ENCODE measurements at places on chromosomes 13 and 19.
A peak's percentile ranks its signal among the peaks of the same experiment; 100 is the strongest.

DNA sequence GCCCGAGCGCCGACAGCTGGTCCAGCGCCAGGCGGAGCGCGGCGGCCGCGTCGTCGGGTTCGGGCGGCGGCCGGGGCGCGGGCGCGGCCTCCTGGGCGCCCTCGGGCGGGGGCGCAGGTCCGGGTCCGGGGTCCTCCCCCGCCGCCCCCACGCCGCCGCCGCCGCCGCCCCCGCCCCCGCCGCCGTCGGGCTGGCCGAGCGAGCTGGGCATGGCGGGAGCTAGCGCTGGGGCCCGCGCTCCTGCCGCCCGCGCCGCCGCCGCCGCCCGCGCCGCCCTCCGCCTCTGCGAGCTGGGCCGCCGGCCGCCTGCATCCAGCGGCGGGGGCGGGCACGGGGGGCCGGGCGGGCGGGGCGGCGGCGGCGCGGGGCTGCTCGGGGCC, 287 bp downstream of the MEX3D start:
- DNase-seq = no peak

DNA sequence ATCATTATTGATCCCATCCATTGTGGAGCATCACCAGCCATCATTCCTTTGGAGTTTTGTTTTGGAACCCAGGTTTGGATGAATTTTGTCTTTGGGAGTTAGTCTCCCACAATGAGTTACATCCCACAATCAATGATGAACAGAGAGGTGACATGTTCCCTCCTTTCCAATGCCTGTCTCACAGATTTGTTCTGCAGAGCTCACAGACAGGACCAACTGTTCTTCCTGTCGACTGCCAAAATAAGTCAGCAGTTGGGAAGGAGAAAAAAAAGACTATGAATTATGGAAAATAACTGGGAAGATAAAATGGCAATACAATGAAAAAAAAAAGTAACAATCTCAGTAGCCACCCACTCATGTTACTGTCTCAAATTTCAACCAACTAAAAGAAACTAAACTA, 489.1 kb downstream of the MYO16 start:
- no peak for DNase-seq

DNA sequence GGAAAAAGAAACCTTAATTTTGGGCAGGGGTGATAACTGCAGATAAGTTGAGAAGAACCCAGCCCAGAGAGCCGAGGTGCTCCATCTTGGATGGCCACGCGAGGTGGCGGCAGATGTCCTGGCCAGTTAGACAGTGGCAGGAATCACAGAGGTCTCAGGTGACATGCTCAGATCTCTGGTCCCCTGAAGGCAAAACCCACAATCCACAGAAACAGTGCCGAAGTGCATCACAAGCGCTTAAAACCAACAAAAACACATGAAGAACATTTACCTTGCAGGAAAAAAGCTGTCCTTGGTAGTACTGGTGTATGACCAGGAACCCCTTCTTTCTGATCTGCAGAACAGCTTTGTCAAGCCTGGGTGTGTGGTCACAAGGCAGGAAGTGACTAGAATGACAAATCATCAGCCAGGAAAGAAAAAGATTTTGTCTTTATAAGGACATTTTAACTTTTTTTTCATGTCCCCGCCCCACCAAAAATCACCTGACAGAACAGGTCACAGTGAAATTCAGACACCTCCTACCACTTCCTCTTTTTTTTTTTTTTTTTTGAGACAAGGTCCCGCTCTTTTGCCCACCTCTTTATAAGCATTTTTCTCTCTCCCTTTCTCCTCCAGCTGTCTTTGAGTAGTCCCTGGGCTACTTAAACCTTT, at the start of gene LCP1:
Gene LCP1 (minus strand): TSS at position 338 of the 651 bp plus-strand sequence. CDS start 22,515 bp downstream, outside the sequence.
- DNase-seq = no peak

- no peak for DNase-seq
Observed at GRCh38 chr13:97235549-97236231, 13.6 kb downstream of the MBNL2 start.

GRCh38 chr19:34639491-34640085, 37.4 kb downstream of the SCGB2B2 start:
- peak; percentile 6 for DNase-seq

DNA sequence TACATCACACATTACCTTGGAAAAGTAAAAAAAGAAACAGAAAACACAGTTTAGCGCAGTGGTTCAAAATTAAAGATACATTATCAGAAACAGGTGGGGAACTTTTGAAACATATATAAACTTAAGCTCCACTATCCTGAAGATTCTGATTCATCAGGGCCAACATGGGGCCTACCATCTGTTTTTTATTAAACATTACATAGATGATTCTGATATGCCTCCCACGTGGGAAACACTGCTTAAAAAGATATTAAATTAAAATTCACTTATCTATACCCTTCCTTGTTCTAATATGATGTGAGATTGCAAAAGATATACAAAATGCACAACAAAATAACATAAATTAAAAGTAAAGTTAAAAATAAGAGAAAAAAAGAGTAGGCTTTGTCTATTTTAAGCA, 125.0 kb downstream of the VWA8 start:
- no peak for DNase-seq

GRCh38 chr13:29439601-29440388, 155.7 kb downstream of the SLC7A1 start:
- DNase-seq = no peak

GRCh38 chr13:110820322-110820721, 94.5 kb downstream of the ANKRD10 start:
- DNase-seq = peak; percentile 90

DNA sequence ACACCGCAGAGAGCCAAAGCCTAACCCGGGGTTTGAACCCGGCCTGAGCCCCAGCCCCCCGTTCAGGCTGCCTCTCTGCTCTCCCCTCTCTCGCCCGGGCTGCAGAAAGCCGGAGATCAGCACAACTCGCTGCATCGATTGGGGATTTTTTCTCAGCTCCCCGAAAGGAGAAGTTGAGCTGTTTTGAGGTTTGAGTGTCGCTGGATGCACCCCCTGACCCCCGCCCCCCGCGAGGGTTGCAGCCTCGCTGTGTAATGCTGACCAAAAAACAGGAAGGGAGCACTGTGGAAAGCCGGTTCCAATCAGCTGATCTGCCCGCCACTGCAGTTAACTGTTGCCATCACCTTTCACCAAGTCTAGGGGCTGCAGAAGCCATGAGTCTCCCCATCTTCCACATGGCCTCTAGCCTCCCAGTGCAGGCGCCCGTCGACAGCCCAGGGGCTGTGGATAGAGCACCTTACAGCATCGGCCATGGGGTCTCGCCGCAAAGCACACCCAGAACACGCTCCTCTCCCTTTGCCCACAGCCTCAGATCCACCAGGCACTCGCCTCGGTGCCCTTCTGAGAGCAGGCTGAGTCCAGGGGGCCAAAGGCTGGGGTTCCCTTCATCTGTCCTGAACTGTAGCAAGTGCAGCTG, 34.5 kb downstream of the MYO9B start:
- DNase-seq = no peak

DNA sequence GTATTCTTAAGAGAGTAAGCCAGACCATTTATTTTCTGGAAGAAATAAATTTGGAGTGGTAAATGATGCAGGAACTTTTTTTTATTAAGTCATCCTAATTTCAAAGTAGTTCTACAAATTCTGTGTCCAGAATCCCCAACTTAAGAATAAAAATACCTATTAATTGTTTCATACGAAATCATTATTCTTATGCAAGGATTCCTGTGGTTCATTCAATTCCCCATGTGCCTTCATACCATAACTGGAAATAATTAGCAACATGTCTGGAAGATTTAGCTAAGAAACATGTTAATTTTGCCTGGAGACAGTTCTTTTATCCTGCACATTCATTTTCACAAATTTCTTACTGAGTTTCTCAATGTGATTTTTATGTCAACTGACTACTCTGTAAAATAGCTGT, 408.6 kb downstream of the PCDH9 start:
- no peak for DNase-seq

DNA sequence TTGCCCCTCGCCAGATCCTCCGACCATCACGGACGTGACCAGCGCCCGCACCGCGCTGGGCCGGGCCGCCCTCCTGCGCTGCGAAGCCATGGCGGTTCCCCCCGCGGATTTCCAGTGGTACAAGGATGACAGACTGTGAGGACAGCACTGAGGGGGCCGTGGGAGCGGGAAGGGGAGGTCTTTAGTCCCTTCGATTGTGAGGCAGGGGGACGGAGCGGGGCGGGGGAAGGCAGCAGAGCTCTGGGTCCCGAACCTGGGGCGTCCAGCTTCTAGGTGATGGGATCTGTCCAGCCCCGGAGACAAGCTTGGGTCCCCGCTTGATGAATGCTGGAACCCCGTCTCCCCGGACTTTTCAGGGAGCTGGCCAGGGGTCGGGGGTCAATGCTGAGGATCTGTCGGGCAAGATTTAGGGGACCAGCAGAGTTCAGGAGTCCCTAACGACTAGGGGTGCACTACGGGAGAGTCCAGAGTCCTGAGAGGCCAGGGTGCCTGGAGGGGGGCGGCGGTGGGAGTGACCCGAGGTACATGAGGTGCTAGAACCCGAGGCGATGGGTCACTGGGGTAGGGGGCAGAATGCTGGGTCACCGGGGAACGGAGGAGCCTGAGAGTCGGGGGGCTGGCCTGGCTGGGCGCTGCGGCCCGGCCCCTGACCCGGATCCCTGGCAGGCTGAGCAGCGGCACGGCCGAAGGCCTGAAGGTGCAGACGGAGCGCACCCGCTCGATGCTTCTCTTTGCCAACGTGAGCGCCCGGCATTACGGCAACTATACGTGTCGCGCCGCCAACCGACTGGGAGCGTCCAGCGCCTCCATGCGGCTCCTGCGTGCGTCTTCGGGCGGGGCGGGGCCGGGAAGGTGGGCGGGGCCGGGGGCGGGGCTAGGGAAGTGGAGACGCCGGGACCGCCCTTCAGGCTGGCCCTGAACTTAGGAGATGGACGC, 14.6 kb downstream of the VSIG10L start:
- no peak for DNase-seq

GRCh38 chr13:79691826-79692225, 210.9 kb downstream of the NDFIP2 start:
- no peak for DNase-seq

DNA sequence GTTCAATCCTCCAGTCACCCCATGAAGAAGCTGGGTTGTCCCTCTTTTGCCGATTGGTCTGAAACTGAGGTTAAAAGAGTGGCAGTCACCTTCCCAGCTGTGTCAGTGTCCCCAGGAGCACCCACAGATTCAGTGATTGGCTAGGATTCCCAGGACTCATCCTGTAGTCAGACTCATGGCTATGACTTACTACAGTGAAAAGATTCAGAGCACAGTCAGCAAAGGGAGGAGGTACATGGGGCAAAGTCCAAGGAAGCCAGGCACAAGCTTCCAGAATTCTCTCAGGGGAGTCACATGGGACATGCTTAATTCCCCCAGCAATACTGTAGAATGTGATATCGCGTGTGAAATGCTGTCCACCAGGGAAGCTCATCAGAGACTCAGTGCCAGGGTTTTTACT, 14.2 kb downstream of the ZNF473 start:
- no peak for DNase-seq

- no peak for DNase-seq
Observed at GRCh38 chr19:1252821-1253513, 4.6 kb downstream of the MIDN start.

DNA sequence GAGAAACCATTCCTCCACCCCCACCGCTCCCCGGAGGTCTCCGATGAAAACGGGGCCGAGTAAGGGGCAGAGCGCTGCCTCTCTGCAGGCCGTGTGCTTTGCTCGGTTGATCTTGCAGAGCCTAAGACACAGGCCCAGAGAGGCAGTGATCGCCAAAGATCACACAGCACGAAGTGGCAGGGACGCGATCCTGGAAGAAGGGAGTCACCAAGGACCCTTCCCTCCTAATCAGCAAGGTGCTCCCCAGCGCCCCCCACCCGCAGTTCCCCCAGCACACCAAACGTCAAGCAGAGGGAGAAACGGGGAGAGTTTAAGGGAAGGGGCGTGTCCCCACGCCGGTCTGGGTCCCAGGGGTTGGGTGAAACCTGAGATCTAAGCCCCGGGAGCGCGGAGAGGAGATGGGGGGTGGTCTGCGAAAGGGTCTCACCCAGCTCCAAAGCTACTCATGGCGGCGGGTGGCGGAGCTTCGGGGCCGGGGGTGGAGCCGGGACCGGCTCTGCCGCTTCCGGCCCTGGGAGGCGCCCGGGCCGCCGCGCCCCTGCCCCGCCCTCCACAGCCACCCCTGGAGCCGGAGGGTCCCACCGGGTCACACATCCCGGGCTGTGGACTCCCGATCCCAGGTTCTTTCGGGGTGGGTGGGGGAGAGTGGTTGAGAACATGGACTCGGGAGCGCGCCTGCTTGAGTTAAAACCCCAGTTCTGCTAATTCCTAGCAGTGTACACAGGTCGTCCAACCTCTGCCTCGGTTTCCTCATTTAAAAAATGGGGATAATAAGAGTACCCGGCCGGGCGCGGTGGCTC, at the start of gene EML2:
Gene EML2 (minus strand): TSS at position 468 of the 800 bp plus-strand sequence. CDS start 21 bp downstream, at position 447.
- no peak for DNase-seq

DNA sequence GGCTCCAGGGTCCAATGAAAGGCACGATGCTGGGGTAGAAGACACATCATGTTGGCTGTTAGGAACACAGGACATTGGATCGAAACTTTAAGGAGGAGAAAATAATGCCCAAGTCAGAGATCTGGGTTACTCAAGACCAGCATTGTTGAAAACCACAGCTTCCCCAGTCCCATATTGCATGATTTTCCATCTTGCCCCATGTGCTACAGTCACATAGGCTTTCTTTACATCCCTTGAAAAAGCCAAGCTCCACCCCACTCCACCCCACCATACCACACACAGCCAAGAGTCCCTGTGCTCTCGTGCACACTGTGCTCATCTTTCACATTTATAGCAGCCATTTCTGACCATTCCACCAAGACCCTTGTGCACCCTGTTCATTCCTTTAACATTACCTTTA, 636.2 kb downstream of the DIAPH3 start:
- no peak for DNase-seq

DNA sequence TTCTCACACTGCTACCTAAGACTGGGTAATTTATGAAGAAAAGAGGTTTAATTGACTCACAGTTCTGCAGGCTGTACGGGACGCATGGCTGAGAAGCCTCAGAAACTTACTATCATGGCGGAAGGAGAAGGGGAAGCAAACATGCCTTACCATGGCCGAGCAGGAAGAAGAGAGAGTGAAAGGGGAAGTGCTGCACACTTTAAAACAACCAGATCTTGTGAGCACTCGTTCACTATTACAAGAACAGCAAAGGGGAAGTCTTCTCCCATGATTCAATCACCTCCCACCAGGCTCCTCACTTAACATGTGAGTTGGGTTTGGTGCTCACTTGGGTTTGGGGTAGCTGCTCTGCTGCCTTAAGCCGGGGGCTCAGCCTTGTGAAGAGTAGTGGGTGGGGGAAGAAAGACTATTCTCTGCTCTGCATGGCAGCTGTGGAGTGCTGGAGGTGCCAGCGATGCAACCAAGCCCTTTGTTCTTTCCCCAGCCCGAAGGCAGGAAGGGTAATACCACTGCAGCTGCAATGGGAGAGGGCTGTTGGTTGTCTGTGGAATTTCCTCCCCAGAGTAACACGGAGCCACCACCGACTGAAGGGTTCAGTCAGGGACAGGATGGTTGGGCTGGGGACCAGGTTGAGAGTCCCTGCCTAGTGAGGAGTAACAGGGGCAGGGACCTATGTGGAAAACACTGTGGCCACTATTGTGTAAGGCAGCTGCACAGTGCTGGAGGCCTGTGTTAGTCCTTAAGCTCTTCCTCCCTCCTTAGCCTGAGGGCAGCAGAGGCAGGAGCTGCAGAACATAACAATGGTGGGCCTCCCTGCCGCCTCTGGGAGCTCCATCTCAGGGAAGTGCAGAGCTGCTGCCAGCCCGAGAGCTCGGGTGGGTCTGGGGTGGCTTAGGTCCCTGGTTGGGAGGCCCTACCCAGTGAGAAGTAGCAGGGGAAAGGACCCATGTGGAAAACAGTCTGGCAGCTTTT, 1262.5 kb downstream of the EFNB2 start:
- no peak for DNase-seq

Measured in NCI-H187 (cell line).